ENCODE measurements at places on chromosomes 7 and 10. TPM values are rescaled to one million over a fixed set of nuclear protein-coding genes. Genes with fewer than 3 reads are reported as not detected.

DNA sequence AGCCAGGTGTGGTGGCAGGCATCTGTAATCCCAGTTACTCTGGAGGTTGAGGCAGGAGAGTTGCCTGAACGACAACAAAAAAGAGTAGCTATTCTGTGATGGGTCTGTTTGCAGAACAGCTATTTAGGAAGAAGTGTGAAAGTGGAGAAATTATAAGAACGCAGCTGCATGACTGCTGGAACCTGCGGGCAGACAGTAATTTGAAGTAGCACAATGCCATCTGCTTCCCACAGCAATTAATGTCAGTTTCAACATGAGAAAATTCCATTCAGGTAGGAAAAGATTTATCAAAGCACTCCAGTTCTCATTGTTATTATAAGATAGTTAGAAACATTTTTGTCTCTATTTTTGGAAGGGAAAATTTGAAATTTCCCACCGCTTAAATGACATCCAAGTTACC, 21.5 kb downstream of the LAMB1 start:
- DNase-seq, result no peak

DNA sequence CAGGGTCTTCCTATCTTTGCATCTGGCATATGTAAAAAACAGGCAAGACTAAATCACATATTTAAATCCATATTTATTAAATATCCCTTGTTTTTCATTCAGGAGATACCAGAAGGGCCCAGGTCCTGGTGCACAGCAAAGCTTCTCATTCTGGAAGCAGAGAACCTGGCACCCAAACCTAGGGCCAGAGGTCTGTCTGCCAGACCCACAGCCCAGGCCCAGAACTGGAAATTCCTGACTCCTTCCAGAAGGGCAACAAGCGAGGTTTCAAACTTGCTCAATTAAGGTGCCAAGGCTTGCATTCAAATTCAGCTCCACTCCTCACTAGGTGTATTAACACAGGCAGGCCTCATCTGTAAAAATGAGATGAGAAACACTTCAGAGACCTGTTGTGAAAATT, 4.2 kb upstream of the MYO1G start:
- DNase-seq, result no peak

SKIDA1 gene
- 0.69 TPM for total RNA-seq

GRCh38 chr7:116595063-116595462, 70.2 kb downstream of the CAV1 start:
- DNase-seq, result no peak

GRCh38 chr10:129887986-129888783, 75.9 kb downstream of the EBF3 start:
- DNase-seq, result no peak

DNA sequence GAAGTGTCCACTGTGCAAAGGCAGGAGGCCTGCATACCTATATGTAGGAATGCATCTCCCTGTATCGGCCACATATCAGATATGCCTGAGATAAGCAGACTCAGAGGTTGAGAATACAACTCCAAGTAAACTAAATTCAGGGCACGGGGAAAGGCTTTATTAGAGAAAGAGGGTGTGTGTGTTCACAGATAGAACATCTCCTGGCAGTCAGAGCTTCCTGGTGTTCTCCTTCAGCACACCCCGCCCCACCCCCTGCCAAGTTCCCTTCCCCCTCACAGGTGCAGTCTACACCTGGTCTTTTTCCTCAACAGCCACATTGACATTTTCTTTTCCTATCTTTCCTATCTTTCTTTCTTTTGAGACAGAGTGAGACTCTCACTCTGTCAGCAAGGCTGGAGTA, 17.1 kb downstream of the GBX1 start:
- DNase-seq, result no peak

KEL gene
- total RNA-seq, result 0.87 TPM

- no peak for DNase-seq
These were observed 268.5 kb downstream of the DNAJB9 start for GRCh38 chr7:108838198-108838597.

Data from upper lobe of right lung (tissue), 1 donor.